CD4-positive, alpha-beta T cell treated with Interferon alpha-2 for 1 hour (primary cell): ENCODE measurements at places on chromosomes 7 and 10.

GRCh38 chr10:8913720-8914119 is 859.2 kb downstream of the GATA3 start:
- no peak for DNase-seq

GRCh38 chr7:134782121-134782623 is 2.7 kb downstream of the CALD1 start:
- no peak for DNase-seq

DNA sequence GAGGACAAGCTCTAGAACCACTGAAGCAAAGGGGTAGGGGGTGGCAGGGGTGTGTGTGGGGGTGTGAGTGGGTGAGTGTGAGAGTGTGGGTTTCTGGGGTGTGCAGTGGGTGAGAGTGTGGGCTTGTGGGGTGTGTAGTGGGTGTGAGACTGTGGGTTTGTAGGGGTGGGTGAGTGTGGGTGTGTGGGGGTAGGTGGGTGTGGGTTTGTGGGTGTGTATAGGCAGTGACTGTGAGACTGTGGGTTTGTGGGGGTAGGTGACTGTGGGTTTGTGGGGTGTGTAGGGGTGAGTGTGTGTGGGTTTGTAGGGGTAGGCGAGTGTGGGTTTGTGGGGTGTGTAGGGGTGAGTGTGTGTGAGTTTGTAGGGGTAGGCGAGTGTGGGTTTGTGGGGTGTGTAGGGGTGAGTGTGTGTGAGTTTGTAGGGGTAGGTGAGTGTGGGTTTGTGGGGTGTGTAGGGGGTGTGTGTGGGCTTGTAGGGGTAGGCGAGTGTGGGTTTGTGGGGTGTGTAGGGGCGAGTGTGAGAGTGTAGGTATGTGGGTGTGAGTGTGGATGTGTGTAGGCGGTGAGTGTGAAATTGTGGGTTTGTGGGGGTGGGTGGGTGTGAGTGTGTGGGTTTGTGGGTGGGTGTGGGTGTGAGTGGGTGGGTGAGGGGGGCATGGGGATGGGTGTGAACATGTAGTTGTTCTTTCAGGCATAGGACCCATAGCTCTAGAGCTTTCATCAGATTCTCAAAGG is 8.8 kb downstream of the NOS3 start:
- DNase-seq: peak; percentile 40

GRCh38 chr7:31070991-31071644 is 19.0 kb downstream of the ADCYAP1R1 start:
- no peak for DNase-seq

GRCh38 chr7:34309116-34309515 is 348.9 kb upstream of the NPSR1 start:
- no peak for DNase-seq

GRCh38 chr10:92844746-92845145 is 3.6 kb upstream of the EXOC6 start:
- no peak for DNase-seq

- no peak for DNase-seq
Observed at GRCh38 chr7:71618278-71618677, 486.3 kb downstream of the GALNT17 start.

DNA sequence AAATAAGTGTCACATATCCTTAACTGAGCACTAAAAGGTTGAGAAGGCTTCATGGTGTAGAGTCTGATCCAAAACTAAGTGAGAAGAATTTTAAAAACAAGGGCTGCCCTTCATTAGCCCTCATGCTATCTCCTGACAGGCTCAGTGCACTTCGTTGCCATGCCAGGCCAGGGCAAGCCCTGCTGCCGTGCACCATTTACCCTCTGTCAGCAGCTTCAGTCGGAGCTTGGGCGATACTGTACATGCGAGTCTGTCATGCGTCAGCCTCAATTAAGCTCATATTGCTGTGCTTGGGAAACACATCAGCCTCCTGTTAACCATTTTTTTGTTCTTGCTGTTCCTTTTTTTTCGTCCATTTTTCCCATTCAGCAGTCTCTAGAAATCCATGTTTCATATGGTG is 166.6 kb downstream of the VTI1A start:
- DNase-seq: no peak

GRCh38 chr7:79317728-79318127 is 135.7 kb downstream of the MAGI2 start:
- DNase-seq: no peak

GRCh38 chr7:52502281-52502680 is 533.2 kb upstream of the POM121L12 start:
- DNase-seq: no peak

DNA sequence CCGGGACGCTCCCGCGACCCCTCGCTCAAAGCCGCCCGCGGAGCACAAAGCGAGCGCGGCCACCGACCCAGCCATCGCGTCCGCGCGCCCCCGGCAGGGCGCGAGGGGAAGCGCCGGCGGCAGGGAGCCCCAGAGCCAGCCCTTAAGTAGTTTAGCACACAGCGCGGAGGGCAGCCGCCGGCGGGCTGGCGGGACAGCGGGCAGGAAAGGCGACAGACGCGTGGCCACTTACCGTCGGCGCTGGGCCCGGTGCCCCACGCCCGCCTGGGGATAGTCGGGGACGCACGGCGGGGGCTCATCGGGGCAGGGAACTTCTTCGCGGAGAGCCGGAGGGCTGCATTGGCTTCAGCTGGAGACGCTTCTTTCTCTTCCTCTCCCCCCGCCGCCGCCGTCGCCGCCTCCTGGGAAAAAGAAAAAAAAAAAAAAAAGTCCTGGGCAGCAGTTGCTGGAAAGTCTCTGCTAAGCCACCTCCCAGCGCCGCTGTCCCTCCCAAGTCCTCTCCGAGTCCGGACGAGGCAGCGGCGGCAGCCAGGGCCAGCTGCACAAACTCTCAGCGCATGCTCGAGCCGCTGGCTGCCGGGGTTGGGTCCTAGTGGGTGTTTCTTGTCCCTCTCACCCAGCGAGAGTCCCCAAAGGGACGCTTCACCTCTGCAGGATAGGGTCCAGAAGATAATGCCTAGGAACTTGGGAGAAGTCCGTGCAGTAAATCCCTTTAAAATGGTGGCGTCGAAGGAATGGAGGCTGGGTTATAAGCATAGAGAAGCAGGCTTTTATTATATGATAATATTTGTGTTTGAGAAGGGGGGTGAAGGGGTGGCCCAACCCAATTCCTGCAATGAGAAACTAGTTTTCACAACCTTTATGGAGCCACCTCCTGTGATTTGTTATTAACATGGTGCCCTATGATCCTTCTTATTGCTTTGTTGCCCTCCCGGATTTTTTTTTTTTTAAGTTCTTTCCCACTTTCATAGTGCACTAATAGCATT is at the start of gene TSPAN12:
Gene TSPAN12, minus strand, starts transcription at position 557 of the 986 bp plus-strand sequence. CDS start 1,381 bp downstream, outside the sequence.
- DNase-seq: peak; percentile 11

DNA sequence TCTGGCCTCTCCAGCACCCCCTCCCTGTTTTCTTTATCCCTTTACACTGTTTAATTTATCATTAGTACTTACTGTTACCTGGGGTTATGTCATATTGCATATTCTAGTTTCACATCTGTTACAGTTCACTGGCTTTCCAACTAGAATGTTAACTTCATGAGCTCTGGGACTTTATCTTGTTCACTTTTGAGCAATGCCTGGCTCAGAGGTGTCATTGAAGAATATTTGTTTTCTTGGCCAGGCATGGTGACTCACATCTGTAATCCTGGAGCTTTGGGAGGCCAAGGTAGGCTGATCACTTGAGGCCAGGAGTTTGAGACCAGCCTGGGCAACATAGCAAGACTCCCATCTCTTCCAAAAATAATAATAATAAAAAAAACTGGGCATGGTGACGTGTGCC is 40.7 kb downstream of the LRGUK start:
- DNase-seq: no peak

DNA sequence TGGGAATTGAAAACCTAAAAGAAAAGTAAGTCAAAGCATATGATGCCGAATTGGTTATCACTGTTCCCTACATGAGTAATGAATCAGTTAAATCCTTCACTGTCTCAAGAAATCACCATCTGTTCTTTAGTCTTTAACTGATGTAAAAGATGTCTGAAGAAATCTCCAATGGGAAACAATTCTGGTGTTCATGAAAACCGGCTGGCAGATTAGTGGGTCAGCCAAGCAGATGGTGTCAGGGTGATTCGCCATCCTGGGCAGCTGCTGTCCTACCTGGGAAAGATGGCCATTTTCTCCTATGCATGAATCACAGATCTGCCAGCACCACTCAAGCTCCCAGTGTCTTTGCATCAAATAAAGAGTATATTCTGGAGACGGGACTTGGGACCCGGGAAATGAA is 925.2 kb upstream of the GHITM start:
- DNase-seq: no peak

DNA sequence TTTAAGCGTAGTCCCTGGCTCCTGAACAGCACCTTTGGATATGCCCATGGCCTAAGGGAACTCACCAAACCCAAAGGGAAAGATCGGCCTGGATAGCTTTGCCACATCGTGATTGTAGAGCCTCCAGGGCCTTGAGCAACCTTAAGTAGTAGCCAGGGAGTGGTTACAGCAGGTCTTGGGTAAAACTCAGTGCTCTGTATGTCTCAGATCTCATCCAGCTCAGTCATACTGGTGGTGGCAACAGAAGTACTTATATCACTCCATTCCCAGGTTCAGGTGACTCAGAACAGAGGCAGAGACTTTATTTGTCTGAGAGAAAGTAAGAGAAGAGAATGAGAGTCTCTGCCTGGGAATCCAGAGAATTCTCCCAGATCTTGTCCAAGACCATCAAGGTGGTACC is 39.1 kb upstream of the AASS start:
- no peak for DNase-seq

DNA sequence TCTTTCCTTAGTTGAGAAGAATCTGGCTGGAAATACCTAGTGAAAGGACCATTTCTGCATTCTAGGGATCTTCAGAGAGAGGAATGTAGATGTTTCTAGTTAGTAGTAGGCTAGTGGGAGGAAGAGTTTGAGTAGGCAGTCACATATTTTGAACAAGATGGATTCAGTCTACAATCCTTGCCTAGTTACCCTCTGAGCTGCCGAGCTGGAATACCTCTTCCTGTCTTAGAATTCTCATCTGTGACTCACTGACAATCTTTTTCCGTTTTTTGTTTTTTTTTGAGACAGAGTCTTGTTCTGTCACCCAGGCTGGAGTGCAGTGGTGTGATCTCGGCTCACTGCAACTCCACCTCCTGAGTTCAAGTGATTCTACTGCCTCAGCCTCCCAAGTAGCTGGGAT is 30.7 kb upstream of the PLPP4 start:
- no peak for DNase-seq

- DNase-seq: peak; percentile 45
Observed at GRCh38 chr7:112462236-112462635, 12.0 kb downstream of the IFRD1 start.

DNA sequence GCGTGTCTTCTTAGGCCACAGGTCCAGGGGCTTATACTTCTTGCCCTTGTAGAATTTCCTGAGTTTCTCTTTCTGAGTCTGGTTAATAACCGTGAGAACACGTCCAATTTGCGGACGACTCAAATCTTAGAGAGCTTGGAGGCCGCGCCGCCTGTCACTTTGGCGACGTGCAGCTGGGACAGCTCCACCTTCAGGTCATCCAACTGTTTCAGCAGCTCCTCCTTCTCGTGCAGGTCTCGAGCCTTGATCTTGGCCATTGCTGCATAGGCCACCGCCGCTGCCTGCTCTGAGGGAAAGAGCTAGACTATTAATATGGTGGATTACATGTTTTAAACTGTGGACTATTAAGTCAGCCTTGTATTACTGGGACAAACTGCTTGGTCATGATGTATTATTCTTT is 26.9 kb downstream of the EVX1 start:
- DNase-seq: no peak

GRCh38 chr7:94176694-94177200 is 172.6 kb upstream of the BET1 start:
- DNase-seq: no peak

- DNase-seq: no peak
Observed at GRCh38 chr7:29865526-29865925, 59.2 kb downstream of the WIPF3 start.

- DNase-seq: no peak
Observed at GRCh38 chr7:158614700-158615099, 27.1 kb upstream of the PTPRN2 start.

- no peak for DNase-seq
Observed at GRCh38 chr7:25834050-25834449, 317.9 kb upstream of the NFE2L3 start.

GRCh38 chr10:28282336-28282735 is 20.5 kb downstream of the MPP7 start:
- DNase-seq: no peak

- no peak for DNase-seq
Observed at GRCh38 chr7:69109246-69109645, 489.0 kb upstream of the AUTS2 start.

DNA sequence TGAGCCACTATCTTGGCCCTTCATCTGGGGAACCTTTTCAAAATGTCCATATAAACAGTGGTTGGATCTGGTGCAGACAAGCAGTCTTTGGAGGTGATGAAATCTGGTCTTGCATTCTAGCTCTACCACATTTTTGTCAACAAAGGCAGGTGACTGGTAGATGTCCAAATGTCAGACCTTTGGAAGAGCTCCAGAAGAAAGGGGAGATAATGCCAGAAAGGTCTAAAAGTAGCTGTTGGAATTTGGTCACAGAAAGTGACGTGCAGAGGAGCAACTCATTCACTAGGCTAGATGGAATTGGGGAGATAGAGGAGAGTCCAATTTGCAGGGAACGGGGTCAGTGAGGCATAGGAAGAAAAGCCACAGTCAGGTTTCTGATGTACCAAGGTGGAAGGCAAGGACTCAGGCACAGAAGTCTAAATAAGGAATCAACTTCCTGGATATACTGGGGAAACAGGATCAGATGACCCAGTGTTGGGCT is 36.4 kb upstream of the WAC start:
- no peak for DNase-seq

DNA sequence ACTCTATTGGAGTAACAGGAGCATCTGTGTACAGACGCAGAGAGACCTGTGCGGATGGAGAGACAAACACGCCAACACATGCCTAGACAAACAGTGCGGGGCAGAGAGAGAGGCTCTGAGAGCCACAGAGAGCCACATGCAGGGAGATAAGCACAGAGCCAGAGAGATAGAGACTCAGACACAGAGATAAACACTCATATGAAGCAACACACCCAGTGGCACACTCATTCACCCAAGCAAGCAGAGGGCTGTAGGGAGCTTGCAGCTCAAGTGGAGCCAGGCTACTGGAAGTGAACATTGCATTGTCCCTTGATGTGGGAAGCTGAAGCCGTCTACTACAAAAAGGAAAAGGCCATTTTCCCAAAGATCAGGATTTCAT is 46.6 kb upstream of the PODXL start:
- no peak for DNase-seq

DNA sequence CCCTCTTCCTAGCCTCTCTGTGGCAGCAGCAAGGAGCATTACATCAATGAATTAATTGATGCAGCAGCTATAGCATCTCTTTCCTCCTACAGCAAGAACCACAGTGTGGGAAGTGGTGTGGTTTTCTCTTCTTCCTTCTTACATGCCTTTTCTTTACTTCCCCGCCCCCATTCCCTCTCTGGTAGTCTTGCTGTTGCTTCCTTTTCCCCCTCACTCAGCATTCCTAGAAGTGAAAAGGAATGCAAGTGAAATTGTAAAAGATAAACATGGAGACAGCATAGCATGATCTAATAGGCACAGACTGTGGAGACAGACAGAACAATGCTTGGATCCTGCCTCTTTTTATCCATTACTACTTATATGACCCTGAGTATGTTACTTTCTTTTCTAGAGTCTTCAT is 370.5 kb upstream of the BMPER start:
- no peak for DNase-seq

- DNase-seq: no peak
Observed at GRCh38 chr7:12815426-12815825, 128.0 kb downstream of the ARL4A start.
